Activated CD8-positive, alpha-beta memory T cell treated with anti-CD3 and anti-CD28 coated beads for 1 hour (primary cell): ENCODE measurements at places on chromosomes 11 and 22.

DNA sequence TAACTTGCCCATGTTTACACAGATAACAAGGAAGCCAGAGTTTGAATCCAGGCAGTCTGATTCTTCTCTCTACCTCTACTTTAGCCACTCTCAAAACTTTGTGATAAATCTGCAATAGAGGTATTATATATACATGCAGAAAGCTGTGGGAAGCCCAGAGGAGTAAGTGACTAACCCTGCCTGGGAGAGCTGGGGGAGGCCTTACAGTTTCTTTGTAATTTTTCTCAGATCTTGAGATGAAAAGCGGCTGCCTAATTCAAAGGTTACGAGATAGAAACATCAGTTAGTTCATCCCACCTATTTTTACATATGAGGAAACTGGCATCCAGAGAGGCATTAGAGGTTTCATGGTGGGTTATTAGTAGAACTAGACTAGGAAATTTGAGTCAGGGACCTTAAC is 4.9 kb downstream of the STIM1 start:
- DNase-seq = no peak

GRCh38 chr11:112583261-112583893 is 322.7 kb upstream of the PLET1 start:
- no peak for DNase-seq

- no peak for DNase-seq
Measured at GRCh38 chr11:96481771-96482170, 92.0 kb downstream of the JRKL start.

DNA sequence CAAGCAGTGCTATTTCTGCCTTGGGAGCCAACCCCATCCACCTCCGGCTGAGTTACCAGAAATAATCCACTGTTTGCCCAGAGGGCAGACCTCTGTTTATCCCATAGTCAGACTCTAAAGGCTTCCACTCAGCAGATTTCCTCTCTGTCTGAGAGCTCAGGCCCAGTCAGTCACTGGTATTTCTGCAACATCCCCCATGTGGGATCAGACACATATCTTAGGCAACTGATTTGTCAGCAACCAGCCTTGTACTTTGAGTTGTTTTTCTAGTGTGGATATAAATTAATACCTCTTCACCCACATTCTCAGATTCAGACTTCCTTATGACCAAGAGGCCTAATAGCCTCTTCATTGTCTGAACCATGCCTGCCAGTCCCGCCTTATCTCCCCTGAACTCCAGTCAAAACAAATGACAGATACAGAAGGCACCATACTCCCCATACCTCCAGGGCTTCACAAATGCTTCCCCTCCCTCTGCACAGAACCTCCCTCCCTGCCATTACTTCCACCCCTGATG is 193.6 kb downstream of the FAM76B start:
- DNase-seq = no peak

- DNase-seq = no peak
Measured at GRCh38 chr22:19808873-19809478, 45.7 kb downstream of the GNB1L start.

DNA sequence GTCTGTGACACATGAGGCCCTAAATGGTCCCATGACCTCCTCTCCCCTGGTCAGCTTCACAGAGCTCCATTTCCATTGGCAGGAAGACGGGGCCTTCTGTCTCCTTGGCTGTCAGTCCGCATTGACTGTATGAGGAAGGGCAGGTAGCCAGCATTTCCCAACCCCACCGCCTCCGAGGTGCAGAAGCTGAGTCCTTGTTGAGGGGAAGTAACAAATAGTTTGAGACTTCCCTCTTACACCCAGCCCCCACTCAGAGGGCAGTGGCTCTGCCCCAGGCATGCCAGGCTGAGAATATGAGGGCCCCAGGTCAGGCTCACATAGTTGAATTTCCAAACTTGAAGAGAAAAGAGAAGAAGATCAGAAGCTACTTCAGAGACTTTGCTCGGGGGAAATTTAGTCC is 611.1 kb downstream of the BRD1 start:
- no peak for DNase-seq

DNA sequence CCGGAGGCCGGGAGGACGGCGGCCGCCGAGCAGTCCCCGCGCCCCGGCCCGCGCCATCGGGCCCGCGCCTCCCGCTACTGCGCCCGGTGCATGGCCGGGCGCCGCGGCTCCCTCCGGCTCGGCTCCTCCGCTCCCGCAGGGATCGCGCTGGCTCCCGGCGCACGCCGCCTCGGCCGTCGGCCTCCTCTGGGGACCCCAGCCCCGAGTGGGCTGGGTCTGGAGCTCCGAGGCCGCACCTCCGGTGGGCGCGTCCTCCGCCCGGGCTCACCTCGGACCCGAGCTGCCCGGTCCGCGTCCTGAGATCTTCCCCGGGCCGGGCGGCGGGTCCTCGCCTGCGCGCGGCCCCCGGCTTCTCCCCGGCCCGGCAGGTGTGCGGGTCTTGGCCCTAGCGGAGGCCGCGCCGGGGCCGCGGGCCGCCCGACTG is 251 bp downstream of the SHISA8 start:
- DNase-seq = no peak

GRCh38 chr11:122103726-122104125 is 12.3 kb downstream of the BLID start:
- DNase-seq = no peak

DNA sequence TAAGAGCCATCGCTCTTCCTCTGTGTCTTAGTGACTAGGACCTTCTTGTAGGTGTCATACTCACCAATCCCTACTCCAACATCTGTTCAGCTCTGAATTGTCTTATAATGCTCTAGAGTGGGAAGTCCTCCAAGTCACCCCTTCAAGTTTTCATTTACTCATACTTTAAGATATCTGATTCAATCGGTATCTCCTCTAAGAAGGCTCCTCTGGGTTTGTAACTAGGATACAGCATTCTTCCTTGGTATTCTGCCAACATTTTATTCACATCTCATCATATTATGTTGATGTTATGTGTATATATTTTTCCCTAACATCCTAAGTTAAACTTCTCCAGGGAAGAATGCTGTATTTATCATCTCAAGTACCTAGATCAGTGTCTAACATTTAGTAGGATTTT is 662.1 kb downstream of the NTM start:
- no peak for DNase-seq

DNA sequence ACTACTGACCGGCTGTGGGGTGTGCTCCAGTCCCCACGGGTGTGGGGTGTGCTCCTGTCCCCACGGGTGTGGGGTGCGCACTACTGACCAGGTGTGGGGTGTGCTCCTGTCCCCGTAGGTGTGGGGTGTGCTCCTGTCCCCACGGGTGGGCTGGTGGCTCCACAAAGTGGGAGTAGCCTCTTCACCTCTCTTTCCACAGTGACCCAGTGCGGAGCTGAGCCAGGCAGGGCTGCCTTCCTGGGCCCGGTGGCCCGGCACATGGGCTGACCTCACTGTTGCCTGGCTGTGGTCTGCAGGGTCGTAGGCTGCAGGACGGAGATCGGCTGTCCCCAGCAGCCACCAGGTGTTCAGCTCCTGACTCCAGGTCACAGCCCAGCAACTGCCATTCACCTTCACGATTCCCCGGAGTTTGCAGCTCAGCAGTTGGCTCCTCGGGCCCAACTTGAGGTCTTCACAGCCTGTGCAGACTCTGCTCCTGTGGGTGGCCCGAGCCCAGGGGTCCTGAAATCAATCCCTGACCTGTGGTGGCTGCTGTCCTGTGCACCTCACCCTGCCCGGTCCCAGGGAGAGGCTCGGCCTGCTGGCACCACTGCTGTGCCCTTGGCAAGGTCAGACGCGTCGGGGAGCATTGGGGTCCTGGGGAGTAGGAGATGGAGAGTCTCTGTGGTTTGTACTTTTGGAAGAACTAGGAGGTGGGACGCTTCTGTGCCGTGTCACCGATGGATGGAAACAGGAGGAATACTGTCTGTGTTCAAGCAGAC is 414.3 kb downstream of the TBC1D22A start:
- DNase-seq = no peak

GRCh38 chr11:97973352-97973857 is 1047.3 kb upstream of the CNTN5 start:
- DNase-seq = no peak

- no peak for DNase-seq
Measured at GRCh38 chr11:72085621-72086351, 5.1 kb downstream of the LRRC51 start.

GRCh38 chr22:44990328-44990727 is 19.5 kb downstream of the PHF21B start:
- no peak for DNase-seq

DNA sequence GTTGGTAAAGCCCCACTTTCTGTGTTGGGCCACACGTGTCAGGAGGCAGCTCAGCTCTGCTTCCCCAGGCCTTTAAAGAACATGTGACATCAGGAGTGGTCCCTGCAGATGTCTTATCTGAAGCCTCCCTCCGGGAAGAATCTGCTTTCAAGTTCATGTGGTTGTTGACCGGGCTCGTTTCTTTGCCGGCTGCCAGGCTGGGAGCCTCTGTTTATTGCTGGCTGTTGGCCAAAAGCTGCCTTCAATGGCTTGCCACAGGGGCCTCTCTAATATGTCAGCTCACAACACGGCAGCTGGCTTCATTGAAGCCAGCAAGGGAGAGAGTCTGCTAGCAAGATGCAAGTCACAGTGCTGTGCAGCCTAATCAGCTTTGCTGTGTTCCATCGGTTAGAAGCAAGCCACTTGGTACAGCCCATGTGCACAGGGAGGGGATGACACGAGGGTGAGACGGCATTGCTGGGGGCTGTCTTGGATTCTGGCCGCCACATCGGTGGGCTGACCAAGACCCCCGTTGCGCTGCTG is 14.6 kb downstream of the MRGPRF start:
- DNase-seq = no peak

GRCh38 chr11:68503792-68504191 is 43.2 kb downstream of the PPP6R3 start:
- DNase-seq = no peak

- no peak for DNase-seq
Measured at GRCh38 chr22:17260950-17261349, 41.7 kb upstream of the ADA2 start.

GRCh38 chr22:41009222-41009948 is 58.2 kb downstream of the RBX1 start:
- DNase-seq = no peak

- DNase-seq = no peak
Measured at GRCh38 chr11:62125881-62126280, 2.1 kb downstream of the INCENP start.

DNA sequence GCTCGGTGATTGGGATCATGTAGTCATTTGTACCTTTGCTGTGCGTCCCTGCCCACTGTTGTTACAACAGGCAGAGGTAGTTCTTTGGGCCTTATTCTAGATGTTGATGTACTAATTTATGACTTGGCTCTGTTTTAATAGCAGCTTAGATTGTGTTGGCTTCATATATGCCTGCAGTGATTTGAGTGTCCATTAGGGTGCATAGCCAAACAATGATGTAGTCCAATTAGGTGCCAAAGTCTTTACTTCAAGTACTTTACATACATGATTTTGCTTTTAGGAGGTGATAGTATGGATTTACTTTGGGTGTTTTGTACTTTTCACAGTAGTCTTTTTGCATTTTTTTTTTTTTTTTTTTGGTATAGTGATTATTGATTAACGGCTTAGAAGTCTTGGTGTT is 46.4 kb downstream of the PPP6R3 start:
- DNase-seq = no peak

DNA sequence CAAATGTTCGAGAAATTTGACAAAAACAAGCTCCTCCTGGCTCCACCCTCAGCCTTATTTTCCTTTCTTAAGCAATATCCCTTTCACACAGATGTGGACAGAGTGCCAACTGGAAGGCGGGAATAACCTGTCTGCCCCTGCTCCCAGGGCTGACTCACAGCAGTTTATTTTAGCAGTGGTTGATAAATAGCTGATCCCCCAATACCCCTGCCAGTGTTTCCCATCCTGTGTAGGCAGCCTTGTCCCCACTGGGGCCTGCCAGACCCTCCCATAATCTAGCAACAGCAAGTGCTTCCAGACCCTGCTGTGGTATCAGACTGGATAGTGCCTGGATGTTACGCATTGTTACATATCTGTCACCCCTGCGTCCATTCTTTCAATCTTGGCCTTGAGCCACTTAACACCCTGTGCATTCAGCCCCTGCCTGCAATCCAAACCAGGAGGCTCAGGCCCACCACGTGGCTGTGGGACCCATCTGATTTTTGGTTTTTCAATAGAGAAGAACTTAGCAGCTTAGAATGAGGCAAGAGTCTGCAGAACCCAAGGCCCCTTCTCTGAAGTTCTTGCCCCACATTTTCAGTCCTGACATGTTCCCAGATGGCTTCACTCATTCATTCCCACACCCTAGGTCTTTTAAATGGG is 53.7 kb downstream of the PARVA start:
- no peak for DNase-seq

- DNase-seq = no peak
Measured at GRCh38 chr11:61024938-61025820, 53.7 kb downstream of the CD6 start.

- no peak for DNase-seq
Measured at GRCh38 chr11:68839911-68840641, 1.6 kb downstream of the CPT1A start.

- no peak for DNase-seq
Measured at GRCh38 chr22:48896766-48897644, 930.7 kb downstream of the BRD1 start.

- DNase-seq = no peak
Measured at GRCh38 chr11:17601256-17601671, 54.2 kb downstream of the OTOG start.

GRCh38 chr11:95360377-95361075 is 129.5 kb upstream of the SESN3 start:
- no peak for DNase-seq

- no peak for DNase-seq
Measured at GRCh38 chr11:26930518-26931247, 63.2 kb upstream of the FIBIN start.

DNA sequence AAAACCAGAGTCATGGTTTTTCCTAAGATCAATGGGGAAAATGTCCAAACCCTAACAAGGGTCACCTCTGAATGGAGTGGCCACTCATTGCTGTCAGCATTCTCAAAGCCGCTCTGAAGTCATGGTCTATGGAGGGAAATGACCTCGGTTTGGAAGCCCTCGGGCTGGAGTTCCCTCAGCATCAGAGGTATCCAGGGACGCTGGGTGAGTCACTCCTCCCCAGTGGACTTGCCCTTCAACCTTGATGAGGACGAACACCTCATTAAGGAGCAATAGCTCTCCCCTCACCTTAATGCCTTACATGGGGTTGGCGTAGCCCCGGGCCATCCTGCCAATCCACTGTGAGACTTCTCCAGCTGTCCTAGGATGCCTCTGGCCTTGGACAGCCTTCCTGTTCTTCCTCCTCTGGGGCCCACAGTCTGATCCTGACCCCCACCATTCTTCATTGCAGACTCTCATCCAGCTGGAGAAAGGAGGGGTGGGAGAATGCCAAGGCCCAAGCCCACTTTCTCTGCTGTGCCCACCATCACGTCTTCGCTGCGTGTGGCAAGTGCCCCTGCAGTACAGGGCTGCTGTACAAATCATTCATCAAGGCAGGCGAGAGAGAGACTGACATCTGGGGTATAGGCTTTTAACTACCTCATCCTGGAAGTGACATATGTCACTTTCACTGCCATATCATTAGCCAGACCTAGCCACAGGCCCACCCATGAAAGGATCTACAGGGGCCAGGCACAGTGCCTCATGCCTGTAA is 25.4 kb upstream of the MYH9 start:
- DNase-seq = no peak
